ENCODE measurements at places on chromosomes 3 and 15.

GRCh38 chr3:188712248-188712924 lies 459.4 kb upstream of the TPRG1 start:
- DNase-seq = no peak

DNA sequence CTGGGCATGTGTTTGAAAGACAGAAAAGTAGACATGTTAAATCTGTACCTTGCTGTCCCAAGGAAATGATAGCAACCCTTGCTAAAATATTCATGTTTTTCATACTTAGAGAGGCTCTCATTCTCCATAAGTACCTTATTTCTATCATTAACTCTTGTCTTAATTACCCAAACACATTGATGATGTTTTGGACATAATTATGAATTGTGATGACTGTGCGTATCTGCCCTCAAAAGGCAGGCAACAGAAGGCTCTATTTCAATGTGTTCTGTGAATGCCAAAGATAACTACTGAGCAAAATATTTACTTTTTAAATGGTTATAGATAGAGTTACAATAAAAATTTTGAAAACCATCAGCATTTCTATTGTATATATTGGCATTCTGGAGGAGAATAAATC lies 1263.8 kb downstream of the ZPLD1 start:
- no peak for DNase-seq

- DNase-seq = no peak
These were observed 490.9 kb downstream of the ZBBX start for GRCh38 chr3:166889241-166889640.

DNA sequence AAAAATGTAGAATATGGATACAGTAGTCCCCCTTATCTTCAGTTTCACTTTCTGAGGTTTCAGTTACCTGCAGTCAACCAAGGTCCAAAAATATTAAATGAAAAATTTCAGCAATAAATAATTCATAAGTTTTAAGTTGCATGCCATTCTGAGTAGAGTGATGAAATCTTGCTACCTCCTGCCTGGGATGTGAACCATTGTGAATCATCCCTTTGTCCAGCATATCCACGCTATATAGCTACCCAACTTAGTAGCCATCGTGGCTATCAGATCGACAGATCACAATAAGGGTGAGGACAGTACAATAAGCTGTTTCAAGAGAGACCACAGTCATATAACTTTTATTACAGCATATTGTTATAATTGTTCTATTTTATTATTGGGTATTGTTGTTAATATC lies 1.2 kb upstream of the LARS2 start:
- no peak for DNase-seq

GRCh38 chr15:54675241-54675640 lies 521.5 kb downstream of the RSL24D1 start:
- no peak for DNase-seq

DNA sequence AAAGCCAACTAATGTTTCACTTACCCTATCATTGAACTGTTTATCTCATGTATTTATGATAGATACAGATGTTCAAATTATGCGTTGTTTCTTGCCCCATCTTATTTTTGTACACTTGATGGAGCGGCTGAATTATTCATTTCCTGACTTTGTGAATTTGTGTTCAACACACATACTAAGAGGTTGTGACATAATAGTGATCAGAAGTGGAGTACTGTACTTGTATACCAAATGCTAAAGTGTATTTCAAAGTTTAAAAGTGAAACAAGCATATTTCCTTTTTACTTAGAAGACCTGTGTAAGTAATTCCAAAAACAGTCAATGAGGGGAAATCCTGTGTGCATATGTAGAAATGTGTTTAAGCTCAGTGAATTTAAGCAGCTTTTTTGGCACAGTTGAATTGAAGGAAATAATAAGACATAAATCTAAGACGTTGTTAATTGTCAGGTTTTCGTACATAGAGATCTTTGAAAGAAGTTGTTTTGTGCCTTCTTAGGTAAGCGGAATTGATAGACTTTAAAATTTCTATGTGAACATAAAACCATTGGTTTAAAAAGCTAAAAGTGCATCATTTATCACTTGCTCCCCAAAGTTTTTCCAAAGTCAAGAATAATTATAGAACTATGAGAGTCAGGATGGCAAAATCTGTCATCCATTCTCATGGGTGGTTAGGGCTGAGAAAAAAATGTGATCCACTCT lies 1.9 kb downstream of the NFKBIZ start:
- DNase-seq = no peak

DNA sequence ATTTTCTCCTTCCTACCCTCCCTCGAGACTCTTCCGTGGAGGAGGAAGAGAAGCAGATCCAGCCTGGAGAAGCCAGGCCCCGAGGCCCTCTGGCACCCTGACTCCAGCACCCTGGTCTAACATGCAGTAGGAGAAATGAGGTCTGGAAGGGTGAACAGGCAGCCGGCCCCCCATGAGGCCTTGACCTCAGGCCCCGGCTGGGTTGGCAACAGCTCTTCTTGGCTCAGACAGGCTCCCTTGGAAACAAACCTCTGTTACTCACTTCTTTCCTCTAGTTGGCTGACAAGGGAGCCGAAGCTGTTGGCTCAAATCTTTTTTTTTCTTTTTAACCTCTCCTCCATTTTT lies 73.4 kb downstream of the CPN2 start:
- no peak for DNase-seq

- DNase-seq = no peak
These were observed 52.2 kb downstream of the PLD1 start for GRCh38 chr3:171758109-171758508.

DNA sequence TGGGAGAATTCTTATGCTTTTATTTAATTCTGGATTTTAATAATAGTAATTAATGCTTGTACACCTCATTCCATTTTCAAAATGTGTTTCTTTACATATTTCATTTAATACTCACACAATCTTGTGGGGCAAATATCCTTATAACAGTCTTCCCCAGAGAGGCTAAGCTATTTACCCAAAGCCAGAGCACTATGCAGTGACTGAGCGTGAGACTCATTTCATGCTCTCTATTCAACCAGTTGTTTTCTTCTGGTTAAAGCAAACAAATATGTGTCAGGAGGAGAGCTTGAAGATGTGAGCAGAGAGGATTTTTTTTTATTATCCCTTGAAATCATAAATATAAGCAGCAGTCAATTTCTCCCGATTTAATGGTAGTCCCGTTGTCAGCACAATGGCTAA lies 548.3 kb upstream of the TBL1XR1 start:
- no peak for DNase-seq

GRCh38 chr3:154013736-154014135 lies 107.5 kb upstream of the ARHGEF26 start:
- no peak for DNase-seq

- no peak for DNase-seq
These were observed 495.5 kb downstream of the TAFA4 start for GRCh38 chr3:68436619-68437401.

- DNase-seq = no peak
These were observed 19.4 kb downstream of the ZPLD1 start for GRCh38 chr3:102454181-102454580.

DNA sequence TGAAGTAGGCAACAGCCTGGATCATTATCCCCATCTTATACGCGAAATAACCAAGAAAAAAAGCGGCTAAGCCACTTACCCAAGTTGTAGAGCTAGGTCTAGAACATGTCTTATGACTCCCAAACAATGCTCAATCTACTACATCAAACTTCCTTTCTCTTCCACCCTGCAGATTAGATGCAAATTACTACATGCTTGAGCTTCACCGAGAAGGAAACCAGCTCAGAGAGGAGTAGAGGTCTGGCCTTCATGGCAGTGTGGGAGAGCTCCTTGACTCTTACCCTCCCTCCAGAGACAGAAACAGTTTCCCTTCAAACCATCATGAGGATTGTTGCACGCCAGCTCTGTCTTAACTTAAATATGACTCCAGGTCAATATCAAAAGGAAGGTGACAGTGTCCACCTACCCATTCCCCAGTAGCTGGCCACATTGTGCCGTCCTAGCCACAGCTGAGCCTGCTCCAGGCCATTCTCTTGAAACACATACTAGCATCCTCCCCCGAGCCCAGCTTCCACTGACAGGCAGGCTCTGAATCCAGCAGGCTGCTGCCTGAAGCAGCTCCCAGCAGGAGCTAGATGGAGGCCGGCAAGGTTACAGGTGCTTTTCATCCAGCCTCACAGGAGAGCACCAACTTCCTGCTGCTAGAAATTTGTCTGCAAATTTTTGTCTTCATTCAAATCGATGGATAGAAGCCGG lies 56.8 kb downstream of the CPN2 start:
- peak; percentile 79 for DNase-seq

GRCh38 chr3:83890763-83891135 lies 1068.0 kb upstream of the CADM2 start:
- no peak for DNase-seq

- DNase-seq = peak; percentile 81
These were observed 32.9 kb downstream of the SEMA6D start for GRCh38 chr15:47750030-47750739.

DNA sequence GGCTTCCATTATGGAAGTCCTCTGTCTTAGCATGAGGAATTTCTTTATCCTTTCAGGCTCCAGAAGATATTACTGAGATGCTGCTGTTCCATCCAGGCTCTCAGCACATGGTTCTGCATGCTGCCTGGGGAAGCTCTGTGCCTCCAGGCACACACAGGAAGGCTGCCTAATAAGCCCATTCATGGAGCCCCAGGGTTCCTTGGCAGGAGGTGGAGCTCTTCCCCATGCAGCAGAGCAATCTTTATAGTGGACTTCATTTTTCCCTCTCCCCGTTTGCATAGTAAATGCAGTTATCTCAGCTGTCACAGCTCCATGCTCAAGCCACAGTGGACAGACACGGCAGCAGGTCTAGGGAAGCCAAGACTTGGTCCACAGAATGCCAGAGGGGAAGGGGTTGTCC lies 57.6 kb downstream of the BOC start:
- no peak for DNase-seq

DNA sequence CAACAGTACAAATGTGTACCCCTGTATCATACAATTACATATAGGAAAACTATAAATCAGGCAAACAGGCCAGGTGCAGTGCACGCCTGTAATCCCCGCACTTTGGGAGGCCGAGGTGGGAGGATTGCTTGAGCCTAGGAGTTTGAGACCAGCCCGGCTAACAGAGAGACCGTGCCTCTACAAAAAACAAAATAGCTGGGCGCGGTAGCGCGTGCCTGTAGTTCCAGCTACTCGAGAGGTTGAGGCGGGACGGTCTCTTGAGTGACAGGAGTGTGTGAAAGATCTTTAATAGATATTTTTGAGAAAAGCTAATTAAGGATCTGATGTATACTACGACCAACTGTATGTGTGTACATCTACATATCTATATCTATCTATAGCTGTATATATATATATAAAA lies 33.8 kb upstream of the BDH1 start:
- DNase-seq = no peak

DNA sequence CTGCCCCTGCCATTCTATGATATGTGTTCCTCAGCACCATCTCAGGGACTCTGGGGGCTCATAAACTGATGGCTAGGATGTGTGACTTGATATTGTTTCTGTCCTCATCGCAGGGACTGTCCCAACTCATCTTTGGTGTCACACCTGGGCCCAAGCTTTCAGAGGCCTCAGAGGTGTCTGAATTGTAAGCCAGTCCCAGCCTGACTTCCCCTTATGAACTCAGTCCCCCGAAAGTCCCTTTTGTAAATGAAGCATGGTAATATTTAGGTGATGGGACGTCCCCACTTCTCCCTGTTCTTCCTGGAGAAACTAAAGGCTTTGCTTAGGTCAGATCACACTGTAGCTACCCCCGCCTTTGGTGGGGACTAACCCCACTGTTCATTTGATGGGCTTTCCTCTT lies 142.4 kb upstream of the TLE3 start:
- no peak for DNase-seq

- DNase-seq = no peak
These were observed 75.0 kb upstream of the EPHB3 start for GRCh38 chr3:184486614-184487013.

- no peak for DNase-seq
These were observed 272.8 kb upstream of the TTC14 start for GRCh38 chr3:180329187-180329586.

DNA sequence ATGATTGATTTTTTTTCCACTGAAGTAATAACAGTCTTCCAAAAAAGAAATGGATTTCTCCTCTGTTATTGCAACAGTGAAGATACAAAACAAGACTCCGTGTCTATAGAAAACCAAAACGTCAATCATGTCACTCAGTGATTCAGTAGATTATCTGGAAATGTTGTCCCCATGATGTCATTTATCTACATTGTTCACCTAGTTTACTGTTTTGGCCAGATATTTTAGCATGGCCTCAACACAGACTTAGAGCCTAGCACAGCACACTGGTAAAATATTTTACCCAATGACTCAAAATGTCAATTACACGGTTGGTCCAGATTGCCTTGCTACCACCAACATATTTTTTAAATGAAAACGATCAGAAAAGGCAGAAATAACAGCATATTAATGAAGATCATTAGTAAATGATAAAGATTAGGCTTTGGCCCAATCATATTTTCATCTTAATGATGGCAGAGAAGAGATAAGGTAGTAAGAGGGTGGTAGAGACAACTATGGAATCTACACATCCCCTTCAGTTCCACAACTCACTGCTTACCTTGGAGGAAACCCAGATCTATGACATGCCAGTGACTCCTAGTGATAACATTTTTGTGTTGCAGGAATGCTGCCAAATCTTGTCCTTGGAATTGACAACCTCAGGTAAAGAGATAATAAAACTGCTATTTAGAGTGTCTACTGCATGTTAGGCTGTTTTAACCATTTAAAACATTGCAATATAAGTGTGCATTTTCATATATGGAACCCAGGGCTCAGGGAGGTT lies 347.7 kb upstream of the ARPP21 start:
- DNase-seq = peak; percentile 46

DNA sequence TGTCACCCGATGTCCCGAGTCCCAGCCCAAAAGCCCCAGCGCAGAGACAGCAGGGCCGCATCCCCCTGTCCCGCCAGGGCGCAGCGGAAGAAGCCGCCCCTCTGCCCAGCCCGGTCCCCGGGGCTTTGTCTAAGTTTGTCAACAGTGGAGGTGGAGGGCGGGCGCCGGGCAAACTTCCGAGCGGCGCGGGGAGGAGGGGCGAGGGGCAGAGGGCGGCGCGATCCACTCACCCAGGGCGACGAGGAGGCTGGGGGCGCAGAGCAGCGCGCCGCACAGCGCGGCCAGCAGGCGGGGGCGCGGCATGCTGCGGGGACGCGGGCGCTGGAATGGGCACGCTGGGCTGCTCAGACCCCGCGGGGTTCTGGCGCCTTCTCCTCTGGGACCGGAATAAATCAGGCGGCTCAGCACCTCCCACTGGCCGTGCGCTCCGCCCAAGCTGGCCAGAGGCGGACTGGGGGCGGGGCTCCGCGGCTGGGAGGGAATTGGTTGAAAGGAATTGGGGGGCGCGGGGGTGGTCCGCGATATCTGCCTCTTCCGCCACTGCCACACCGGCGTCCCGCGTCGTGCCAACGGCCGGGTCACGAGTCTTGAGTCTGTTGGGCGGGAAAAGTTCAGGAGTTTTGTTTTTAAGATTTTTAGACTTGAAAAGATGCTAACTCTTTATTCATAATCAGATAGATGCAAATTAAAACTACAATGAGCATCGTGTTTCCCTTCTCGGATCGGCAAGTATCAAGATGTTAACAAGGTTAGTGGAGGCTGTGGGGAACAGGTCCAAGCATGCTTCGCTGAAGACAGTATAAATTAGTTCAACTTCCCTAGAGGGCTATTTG lies at the start of gene MFGE8:
TSS of gene MFGE8 (minus strand) at position 363 of the 833 bp plus-strand sequence. CDS start at position 303, 60 bp downstream.
- peak; percentile 90 for DNase-seq
